PC-9 (cell line): ENCODE measurements at places on chromosomes 11 and 22.

GRCh38 chr11:707817-708420 lies 1.9 kb downstream of the EPS8L2 start:
- peak; percentile 86 for DNase-seq

GRCh38 chr22:24410110-24410856 lies 17.1 kb upstream of the ADORA2A start:
- DNase-seq = no peak

- DNase-seq = no peak
These were observed 863.8 kb downstream of the KCNA4 start for GRCh38 chr11:29153078-29153477.

GRCh38 chr22:21665047-21665851 lies 563 bp upstream of the PPIL2 start:
- DNase-seq = no peak

- DNase-seq = peak; percentile 19
These were observed 128.7 kb upstream of the TOP3B start for GRCh38 chr22:22111267-22111751.

- no peak for DNase-seq
These were observed 47.9 kb downstream of the MRGPRX2 start for GRCh38 chr11:19012636-19013035.

DNA sequence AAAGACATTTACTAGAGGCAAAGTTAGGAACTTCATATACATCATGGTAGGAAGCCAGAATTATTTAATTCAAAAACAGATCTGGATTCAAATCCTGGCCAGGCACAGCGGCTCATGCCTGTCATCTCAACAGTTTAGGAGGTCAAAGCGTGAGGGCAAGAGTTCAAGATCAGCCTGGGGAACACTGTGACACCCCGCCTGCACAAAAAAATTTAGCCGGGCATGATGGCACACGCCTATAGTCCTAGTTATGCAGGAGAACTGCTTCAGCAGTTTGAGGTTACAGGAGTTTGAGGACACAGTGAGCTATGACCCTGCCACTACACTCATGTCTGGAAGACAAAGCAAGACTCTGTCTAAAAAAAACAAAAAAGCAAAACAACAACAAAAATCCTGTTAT lies 8.9 kb downstream of the MRTFA start:
- DNase-seq = no peak

GRCh38 chr11:17599460-17599925 lies 52.4 kb downstream of the OTOG start:
- no peak for DNase-seq

- no peak for DNase-seq
These were observed 154.9 kb downstream of the TRPC6 start for GRCh38 chr11:101428918-101429317.

- DNase-seq = peak; percentile 70
These were observed 84.3 kb upstream of the TMEM45B start for GRCh38 chr11:129731316-129731715.

GRCh38 chr11:68038718-68039525 lies at the start of gene TCIRG1:
TSS of gene TCIRG1 (plus strand) at chr11:68039025. CDS start at chr11:68041272, 2,247 bp downstream.
- peak; percentile 80 for DNase-seq
